ENCODE measurements at places on chromosomes 2 and 18. TPM values are rescaled to one million over a fixed set of nuclear protein-coding genes. Genes with fewer than 3 reads are reported as not detected.

GRCh38 chr2:13052547-13052946 lies 335.8 kb downstream of the TRIB2 start:
- no peak for DNase-seq
- no peak overlapping the region for H3K4me3 ChIP-seq
- H3K36me3 ChIP-seq: no peaks in the 10 kb centered on the region
- H3K27ac ChIP-seq: no peak overlapping the region

- no peak overlapping the region for H3K27ac ChIP-seq
- no peaks in the 10 kb centered on the region for H3K36me3 ChIP-seq
- H3K4me1 ChIP-seq: no peaks in the 10 kb centered on the region
- no peak for DNase-seq
These were observed 37.3 kb downstream of the TMEM177 start for GRCh38 chr2:119716284-119716672.

GRCh38 chr2:193584522-193584938 lies 1389.8 kb upstream of the TMEFF2 start:
- no peaks in the 10 kb centered on the region for H3K36me3 ChIP-seq
- no peaks in the 10 kb centered on the region for H3K4me1 ChIP-seq
- DNase-seq: peak; percentile 30
- no peaks in the 10 kb centered on the region for H3K27me3 ChIP-seq
- H3K27ac ChIP-seq: no peak overlapping the region

GRCh38 chr2:237149425-237149824 lies 63.7 kb downstream of the COPS8 start:
- no peaks in the 10 kb centered on the region for H3K36me3 ChIP-seq
- no peak for DNase-seq

GRCh38 chr2:579351-579886 lies 97.8 kb downstream of the TMEM18 start:
- no peaks in the 10 kb centered on the region for H3K27me3 ChIP-seq
- no peak overlapping the region for H3K4me3 ChIP-seq

DNA sequence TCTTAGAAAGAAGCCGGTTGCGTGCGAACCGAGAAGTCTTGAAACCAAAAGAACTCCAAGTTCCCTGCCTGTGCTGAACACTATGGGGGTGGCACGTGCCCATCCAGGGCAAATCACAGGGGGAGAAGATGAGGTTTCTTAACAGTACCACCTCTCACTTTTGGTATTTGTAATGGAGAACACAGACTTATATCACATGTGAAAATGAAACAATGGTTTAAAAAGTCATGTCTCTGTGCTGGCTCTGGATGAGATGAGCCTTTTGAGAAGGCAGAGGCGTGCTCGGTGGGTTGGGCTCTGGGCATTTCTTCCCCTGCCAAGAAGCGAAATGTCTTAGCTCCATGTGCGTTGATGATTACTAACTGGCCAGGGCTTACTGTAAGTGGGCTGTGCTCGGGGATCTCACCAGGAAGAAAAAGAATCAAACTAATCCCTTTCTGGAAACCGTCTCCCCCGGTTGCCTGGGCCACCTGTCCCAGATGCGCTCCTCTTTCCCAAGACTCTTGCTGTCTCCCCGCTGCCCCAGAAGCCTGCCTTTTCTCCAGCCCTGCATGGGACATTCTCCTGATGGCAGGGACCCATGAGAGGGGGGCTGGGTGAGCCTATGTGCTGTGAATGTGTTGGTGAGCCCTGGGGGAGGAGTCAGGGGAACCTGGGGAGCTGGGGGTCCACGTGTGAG lies 252.9 kb downstream of the PRKCE start:
- peaks cover 5% of the 10 kb centered on the region for H3K4me1 ChIP-seq
- no peaks in the 10 kb centered on the region for H3K27me3 ChIP-seq
- no peak overlapping the region for H3K4me3 ChIP-seq
- no peak for DNase-seq
- no peaks in the 10 kb centered on the region for H3K36me3 ChIP-seq
- no peak overlapping the region for H3K27ac ChIP-seq

DNA sequence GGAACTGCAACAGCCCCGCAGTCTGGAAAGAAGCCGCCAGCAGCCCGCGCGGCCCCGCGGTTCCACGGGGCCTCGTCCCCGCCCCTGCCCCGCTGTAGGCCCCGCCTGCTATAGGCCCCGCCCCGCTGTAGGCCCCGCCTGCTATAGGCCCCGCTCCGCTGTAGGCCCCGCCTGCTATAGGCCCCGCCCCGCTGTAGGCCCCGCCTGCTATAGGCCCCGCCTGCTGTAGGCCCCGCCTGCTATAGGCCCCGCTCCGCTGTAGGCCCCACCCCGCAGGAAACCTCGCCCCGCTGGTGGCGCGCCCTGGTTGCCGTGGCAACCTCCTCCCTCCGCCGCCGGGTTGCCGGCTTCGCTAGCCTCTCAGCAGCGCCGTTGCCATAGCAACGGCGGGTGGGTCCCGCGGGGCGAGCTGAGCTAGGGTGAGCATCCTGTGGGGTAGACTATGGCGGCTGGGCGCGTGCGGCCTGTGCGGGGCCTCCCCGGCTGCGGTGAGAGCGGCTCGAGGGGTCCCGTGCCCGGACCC lies 12.2 kb upstream of the KIF1A start:
- peak; percentile 93 for DNase-seq
- H3K27ac ChIP-seq: no peak overlapping the region
- no peaks in the 10 kb centered on the region for H3K36me3 ChIP-seq
- H3K4me1 ChIP-seq: peaks cover 16% of the 10 kb centered on the region
- peak overlapping the region; percentile 29 for H3K4me3 ChIP-seq

DNA sequence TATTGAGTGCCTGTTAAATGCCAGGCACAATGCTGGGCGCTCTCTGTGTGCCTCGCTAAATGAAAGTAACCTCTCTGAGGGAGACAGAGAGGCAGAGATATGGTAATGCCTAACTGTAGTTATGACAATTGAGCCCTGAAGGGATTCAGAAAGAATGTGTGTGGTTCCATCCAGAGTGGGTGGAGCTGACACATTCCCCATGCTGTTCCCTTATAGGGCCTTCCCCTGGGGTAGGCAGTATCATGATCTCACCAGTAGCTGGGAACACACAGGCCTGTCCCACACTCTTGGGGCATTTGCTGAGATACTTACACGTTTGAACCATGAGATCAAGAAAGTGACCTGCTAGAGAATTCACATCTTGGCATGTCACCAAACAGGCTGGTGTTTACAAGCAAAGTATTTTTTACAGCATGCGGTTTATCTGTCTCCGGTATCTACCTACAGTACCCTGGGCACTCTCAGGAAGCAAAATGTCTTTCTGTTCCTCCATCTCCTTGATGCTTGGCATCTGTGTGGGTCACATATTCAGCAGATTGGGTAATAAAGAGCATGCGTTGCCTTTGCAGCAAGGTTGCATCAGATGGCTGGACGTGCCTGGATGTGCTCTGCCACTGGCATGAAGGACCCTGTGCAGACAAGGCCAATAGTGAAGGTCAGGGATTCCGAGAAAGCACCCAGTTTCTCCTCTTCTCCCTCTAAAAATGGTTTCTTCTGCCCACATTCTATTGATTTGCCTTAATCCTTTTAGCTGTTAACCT lies 9.4 kb downstream of the CTIF start:
- H3K4me1 ChIP-seq: peaks cover 45% of the 10 kb centered on the region
- no peak overlapping the region for H3K4me3 ChIP-seq
- DNase-seq: no peak
- peak overlapping the region; percentile 45 for H3K27ac ChIP-seq
- H3K27me3 ChIP-seq: no peaks in the 10 kb centered on the region
- no peaks in the 10 kb centered on the region for H3K36me3 ChIP-seq

BIN1 gene
- total RNA-seq: 175 TPM

MBD2 gene
- total RNA-seq: 47.2 TPM

Measured in stomach (tissue), 19 donors.